ENCODE measurements at places on chromosomes 7 and 10. TPM values are rescaled to one million over a fixed set of nuclear protein-coding genes. Genes with fewer than 3 reads are reported as not detected.

GRCh38 chr10:78656417-78657162 lies 412.2 kb upstream of the ZMIZ1 start:
- DNase-seq = peak; percentile 90

GRCh38 chr10:72904806-72905205 lies 11.3 kb downstream of the OIT3 start:
- no peak for DNase-seq

DNA sequence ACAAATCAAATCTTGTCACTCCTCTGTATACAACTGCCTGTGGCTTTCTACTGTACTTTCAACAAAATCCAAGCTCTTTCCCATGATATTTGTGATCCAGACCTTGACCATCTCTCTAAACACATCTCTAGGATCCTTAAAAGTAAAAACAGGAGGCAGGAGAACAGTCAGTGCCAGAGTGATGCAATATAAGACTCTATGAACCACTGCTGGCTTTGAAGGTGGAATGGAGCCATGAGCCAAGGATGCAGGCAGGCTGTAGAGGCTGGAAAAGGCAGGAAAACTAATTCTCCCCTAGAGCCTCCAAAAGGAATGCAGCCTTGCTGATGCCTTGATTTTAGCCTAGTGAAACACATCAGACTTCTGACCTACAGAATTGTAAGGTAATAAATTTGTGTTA lies 45.5 kb upstream of the LRRN3 start:
- no peak for DNase-seq

GRCh38 chr7:159253657-159254056 lies 109.0 kb upstream of the VIPR2 start:
- DNase-seq = no peak

GRCh38 chr10:99661377-99661763 lies 2.1 kb downstream of the ENTPD7 start:
- peak; percentile 80 for DNase-seq

Gene CABCOCO1
- polyA plus RNA-seq = 1.8 TPM

Gene IFIT3
- polyA plus RNA-seq = 24.0 TPM

Gene EVX1
- polyA plus RNA-seq = not detected

Gene FLNC
- polyA plus RNA-seq = 53.3 TPM
